ENCODE measurements at places on chromosomes 2 and 18.

- no peak for DNase-seq
Measured at GRCh38 chr18:5415665-5416064, 120.1 kb upstream of the ZBTB14 start.

- no peak for DNase-seq
Measured at GRCh38 chr2:94759211-94759610, 112.0 kb upstream of the TEKT4 start.

- no peak for DNase-seq
Measured at GRCh38 chr2:54634564-54635511, 88.6 kb upstream of the EML6 start.

DNA sequence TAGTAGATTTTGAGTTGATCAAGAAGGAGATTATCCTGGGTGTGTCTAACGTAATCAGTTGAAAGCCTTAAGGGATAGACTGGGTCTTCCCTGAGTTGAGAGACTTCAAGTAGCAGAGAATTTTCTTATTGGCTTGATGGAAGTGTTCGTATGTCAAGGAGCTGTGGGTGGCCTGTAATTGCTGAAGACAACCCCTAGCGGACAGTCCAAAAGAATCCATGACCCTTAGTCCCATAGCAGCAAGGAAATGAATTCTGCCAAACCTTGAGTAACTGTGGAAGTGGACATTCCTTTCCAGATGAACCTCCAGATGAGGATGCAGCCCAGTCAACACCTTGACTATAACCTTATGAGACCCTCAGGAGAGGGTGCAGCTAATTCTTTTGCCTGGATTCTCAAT lies 786.3 kb downstream of the SOCS6 start:
- no peak for DNase-seq

- no peak for DNase-seq
Measured at GRCh38 chr18:12882453-12883371, 1.3 kb downstream of the PTPN2 start.

DNA sequence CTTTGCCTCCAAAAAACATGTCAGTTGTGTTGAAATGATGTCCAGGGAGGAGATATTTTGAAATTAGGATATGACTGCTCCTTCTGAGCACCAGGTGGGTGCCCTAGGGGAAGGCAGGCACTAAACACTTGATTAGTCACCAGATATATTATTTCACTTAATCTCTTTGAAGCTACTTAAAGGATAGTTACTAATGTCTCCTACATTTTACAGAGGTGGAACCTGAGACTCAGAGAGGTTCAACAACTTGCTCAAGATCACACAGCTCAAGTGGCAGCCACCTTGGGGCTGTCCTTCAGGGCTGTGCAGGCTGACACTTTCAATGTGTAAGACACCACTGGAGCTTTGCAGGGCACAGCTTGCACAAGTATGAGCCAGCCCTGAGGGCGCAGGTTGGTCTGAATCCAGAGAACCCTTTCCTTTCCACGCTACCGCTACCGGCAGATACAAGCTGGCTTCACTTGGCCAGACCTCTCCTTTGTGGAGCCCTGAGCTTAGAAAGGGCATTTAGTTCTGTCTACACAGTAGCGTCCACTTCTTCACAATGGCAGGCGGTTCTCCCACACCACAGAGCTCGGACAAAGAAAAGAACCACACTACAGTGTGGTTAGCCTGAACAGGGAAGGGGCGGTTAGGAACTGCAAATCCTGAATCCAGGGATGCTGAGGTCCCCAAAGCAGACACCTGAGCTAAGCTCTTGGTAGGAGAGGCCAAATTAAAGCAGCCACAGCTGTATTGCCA lies 16.4 kb downstream of the ALPK2 start:
- DNase-seq = no peak
